ENCODE measurements at places on chromosomes 4 and X. TPM values are rescaled to one million over a fixed set of nuclear protein-coding genes. Genes with fewer than 3 reads are reported as not detected.

The SSX1 gene
- total RNA-seq, result not detected

The CCNA2 gene
- 83.6 TPM for total RNA-seq

The PCSK1N gene
- 0.53 TPM for total RNA-seq

The TNIP2 gene
- 81.0 TPM for total RNA-seq

The BEX5 gene
- total RNA-seq, result 0.29 TPM

The HHIP gene
- total RNA-seq, result 4.4 TPM

The DCAF8L2 gene
- total RNA-seq, result not detected

The SLC4A4 gene
- total RNA-seq, result 0.58 TPM

The CDX4 gene
- not detected for total RNA-seq

The CPE gene
- total RNA-seq, result 1.2 TPM

The DBET gene
- not detected for total RNA-seq

The FAM9B gene
- total RNA-seq, result not detected

The GASK1B gene
- total RNA-seq, result 24.8 TPM

The CT45A5 gene
- not detected for total RNA-seq

The GPRASP2 gene
- total RNA-seq, result 24.6 TPM

The TMEM31 gene
- total RNA-seq, result not detected

The ARSJ gene
- total RNA-seq, result 24.5 TPM

The ADH1C gene
- not detected for total RNA-seq

The UGT2B11 gene
- not detected for total RNA-seq

The LINC00632 gene
- total RNA-seq, result 16.8 TPM

The PARM1 gene
- 0.58 TPM for total RNA-seq

The ART3 gene
- not detected for total RNA-seq

The FRMD7 gene
- total RNA-seq, result not detected

The AIMP1 gene
- 27.6 TPM for total RNA-seq

The TRIM61 gene
- 1.4 TPM for total RNA-seq

The PHOX2B gene
- total RNA-seq, result not detected

The ARAP2 gene
- total RNA-seq, result 1.4 TPM

The MAGEE2 gene
- total RNA-seq, result not detected

The CDKL2 gene
- 0.86 TPM for total RNA-seq

Measured in myometrial cell (primary cell).